Cerebellum (tissue), 4 donors: ENCODE measurements at places on chromosomes 3 and 15. TPM values are rescaled to one million over a fixed set of nuclear protein-coding genes. Genes with fewer than 3 reads are reported as not detected.

Gene TXNRD3
- total RNA-seq = 13.2 TPM

Gene MCF2L2
- 37.1 TPM for total RNA-seq

GRCh38 chr15:84696757-84697156, 19.2 kb downstream of the SEC11A start:
- no peak for DNase-seq

- DNase-seq = no peak
Observed at GRCh38 chr15:84606653-84607120, 5.9 kb downstream of the ZSCAN2 start.

- no peak for DNase-seq
Observed at GRCh38 chr3:156976933-156977332, 150.8 kb downstream of the LEKR1 start.

DNA sequence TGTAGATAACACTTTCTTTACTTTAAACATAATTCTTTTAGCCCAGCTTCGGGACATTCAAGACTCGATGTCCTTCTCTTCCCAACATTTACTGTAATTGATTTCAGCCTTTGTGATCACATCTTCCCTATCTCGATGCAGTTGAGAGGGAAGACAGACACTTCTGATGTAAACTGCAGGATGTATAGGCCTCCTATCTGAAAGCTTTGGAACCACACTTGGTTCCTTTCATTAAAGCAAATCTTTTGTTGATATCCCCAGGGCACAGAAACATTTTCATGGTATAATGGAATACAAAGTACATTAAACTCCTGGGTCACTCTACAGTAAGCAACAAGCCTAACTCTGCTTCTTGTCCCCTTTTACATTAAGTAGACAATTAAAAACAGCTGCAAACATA, 6.4 kb downstream of the GRM7 start:
- DNase-seq = no peak

Gene GAP43
- total RNA-seq = 125 TPM

DNA sequence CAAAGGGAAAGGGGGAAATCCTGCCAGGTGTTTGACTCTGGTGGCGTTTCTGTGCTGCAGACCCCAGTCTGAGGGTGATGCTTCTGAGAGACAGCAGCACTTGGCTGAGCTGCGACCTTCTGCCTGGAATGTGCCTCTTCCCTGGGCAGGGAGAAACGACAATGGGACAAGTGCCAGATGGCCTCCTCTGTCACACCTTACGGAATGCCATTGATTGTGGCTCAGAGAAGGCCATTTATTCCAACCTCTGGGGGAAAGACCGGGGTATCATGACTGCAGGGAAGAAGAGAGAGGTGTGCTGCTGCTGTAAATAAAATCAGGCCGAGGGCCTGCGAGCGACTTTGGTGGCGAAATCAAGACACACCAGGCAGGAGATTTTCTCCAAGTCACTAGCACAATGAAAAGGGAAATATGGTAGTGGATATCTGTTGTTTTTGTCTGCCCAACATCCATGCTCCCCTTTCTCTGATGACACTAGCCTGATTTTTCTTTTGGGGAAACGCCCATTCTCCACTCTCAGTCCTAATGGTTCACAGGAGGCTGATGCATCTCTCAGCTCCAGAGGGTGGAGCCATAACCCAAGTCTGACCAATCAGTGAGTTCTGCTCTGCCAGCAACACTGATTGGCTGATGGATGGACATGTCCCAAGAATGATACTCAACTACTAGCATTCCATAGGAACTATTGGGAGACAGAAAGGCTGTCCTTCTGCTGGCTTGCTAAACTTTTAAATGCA, 336.1 kb downstream of the FOXP1 start:
- DNase-seq = peak; percentile 23

Gene ANKRD63
- total RNA-seq = 0.27 TPM

DNA sequence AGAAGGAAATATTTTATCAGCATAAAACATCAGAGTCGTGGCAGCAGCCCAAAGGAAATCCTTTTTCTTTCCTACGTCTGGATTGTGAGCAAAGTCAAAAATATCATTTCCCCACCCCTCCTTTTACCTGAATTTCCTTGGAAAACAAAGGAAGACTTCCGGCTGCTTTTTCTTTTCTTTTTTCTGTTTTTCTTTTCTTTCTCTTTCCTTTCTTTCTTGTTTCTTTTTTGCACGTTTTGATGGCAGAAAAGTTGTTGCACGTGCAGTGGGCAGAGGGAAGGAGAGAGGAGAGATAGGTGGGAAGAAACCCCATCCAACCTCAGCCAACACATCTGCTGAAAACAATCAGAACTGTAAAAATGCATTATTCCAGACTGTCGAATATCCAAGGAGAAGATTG, 544 bp upstream of the MYO1E start:
- no peak for DNase-seq

GRCh38 chr3:38773528-38773927, 42.5 kb downstream of the SCN10A start:
- DNase-seq = no peak

DNA sequence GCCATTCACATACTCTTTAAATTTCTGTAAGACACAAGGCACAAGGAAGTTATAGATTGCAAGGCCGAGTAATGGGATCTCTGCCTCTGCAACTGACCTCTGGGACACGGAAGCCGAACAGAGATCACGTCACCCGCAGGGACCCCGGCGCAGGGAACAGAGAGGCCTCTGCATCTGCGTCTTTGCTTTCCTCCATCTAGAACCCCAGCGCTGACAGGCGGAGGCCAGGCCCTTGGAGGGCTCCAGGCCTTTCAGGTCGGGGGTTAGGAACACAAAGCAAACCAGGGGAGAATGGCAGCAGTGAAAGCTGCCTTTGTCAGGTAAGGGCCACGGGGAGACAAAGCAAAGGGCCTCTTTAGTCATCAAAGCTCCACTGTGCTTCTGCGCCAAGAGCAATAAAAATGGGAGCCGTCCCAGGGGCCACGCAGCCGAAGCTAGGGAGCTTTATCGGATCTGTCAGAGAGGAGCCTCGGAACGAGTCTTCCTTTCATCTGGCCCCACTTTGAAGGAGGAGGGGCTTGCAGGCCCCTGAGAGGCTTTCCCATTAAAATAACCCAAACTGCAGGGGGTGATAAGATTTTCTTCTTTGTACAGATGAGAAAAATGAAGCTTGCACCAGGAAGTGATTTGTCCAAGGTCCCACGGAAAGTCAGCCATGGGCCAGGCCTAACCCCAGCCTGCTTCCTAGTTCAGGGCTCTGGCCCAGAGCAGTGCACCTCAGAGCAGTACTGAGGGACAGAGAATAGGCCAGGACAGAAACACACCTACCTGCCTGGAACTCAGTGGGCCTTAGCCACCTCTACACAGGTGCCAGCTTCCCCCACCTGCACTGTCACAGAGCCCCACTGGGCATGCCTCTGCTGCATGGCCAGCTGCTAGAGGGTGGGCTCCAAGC, 84.4 kb upstream of the RAD18 start:
- no peak for DNase-seq

GRCh38 chr15:70954171-70954570, 61.5 kb downstream of the LRRC49 start:
- no peak for DNase-seq

- no peak for DNase-seq
Observed at GRCh38 chr3:174618368-174619080, 240.6 kb upstream of the NAALADL2 start.

DNA sequence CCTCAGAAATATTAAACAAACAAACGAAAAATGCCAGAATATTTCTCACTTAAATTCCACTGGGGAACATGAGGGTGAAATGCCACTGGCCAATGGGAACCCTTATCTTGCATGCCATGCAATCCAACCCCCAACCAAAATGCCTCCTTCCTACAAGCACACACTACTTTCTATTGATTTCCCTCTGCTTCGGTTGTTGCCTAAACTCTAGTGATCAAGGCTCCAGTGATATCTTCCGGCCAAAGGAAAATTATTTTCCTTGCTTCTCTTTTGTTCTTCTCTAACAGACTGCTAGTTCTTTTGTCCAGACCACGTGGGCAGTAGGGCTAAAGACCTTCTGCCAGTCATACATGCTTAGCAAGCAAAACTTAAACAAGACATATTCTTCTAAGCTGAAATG, 115.7 kb downstream of the TMCC1 start:
- no peak for DNase-seq

Gene CLSTN2
- 26.9 TPM for total RNA-seq

Gene FGF7
- 0.45 TPM for total RNA-seq

Gene CDCP1
- total RNA-seq = 0.09 TPM

- DNase-seq = no peak
Observed at GRCh38 chr3:160124224-160124623, 101.0 kb upstream of the C3orf80 start.

DNA sequence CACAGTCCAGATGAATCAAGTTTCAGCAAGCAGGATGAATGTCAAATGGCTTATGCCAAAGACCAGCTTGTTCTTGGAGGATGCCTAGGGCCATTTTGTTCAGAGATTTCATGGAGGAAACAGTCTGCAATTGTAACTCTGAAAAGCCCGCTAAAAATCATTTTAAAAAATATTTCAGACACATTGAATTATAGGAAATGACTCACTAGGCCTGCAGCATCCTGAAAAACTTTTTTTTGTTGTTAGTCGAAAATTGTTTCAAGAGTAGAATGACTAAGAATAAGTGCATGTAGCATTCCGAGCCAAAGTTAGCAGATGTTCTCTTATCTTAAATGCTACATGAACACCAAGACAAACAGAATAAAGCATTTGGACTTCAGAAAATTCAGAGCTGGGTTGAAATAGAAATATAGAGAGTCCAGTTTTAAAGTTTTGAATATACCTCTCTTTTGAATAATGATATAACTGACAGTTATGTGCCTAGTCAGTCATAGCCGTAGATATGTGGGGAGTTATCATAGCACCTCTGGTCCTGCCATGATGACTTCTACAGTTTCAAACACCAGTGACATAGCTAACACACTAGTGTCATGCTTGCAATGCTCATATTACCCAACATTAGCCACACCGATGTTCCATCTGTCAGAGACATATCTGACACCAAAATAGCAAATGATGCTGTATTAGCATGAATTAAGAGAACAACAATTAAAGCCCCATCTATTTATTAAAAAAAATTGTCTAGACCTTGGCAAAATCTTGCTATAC, 1462.8 kb upstream of the GBE1 start:
- no peak for DNase-seq

DNA sequence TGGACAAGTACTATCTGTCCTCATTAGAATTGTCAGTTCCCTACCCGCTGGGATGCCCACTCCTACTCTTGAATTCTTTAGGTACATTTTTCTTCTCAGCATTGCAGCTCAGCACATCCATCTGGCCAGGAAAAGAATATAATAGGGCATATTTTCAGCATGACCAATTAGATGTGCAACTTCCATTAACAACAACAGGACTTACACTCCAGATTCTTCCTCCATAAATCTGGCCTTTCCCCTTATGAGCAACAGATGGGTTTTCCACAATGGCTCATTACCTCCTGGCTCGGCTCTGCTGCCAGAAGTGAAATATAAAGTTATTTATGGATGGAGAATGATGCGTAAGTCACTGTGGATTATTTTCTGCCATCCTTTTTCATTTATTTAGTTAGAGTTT, 443.8 kb upstream of the TGFBR2 start:
- DNase-seq = no peak
